ENCODE measurements at places on chromosomes 16 and 17.

DNA sequence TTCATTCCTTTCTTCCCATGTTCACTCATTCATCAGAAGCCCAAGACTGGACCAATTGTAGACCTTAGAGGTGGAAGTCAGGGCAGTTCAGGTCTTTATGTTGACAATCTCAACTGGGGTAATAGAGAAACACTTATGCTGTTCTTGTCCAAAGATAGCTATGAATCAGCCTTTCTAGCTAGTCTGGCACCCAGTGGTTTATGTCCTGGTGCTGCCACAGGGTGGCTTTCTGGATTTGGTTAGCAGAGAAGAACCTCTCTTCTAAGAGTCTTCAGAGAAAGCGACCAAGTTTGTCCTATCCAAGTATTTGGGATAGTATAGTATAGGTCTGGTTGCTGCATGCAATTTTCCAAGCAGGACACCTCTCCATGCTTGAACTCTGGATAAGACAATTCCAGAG lies 83.3 kb downstream of the NOG start:
- DNase-seq, result no peak

- DNase-seq, result peak; percentile 26
Observed at GRCh38 chr17:35046740-35047283, 16.7 kb downstream of the RFFL start.

DNA sequence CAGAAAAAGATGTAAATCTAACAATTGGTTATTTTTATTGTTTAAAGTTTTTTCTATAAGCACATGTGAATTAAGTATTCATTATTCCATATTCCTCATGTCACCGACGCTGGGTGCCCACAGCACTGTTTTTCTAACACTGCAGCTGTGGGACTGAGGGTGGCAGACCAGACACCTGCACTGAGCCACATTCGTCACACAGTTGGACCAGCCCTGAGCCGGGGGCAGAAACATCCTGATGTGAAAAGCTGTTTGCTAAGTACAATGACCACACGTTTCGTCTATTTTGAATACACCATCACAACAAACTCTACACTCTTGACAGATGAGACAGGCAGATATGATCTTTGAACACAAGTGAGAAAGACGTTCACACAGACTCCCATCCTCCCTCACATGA lies 749.5 kb downstream of the KCNJ18 start:
- DNase-seq, result no peak

GRCh38 chr16:10031955-10032354 lies 150.3 kb downstream of the GRIN2A start:
- no peak for DNase-seq

DNA sequence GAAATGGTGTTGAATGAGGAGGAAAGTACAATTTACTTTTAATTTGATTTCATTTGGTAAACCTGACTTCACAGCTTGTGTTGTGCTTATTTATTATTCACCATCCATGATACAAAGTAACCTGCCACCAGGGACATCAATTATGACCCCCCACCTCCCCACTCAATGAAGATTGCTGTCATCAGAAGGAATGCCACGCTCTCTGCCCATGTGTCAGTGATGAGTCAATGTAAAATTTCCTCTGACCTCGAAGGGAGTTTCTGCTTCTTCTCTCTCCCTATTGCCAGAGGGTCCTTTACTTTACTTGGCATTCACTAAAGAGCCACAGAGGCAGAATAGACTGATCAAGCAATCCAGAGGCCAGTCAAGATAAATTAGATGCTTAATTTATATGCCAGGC lies 759.7 kb downstream of the CDH11 start:
- DNase-seq, result no peak

- DNase-seq, result no peak
Observed at GRCh38 chr17:33776903-33777302, 478.2 kb upstream of the CCL2 start.

Measured in stimulated activated CD4-positive, alpha-beta T cell treated with anti-CD3 and anti-CD28 coated beads, Interleukin-12 subunit alpha, Interleukin-12 subunit beta, amount 100 ng/mL, for 24 hours (primary cell).